ENCODE measurements at places on chromosomes 13 and 19.

GRCh38 chr19:29111576-29111975 is 101.4 kb downstream of the UQCRFS1 start:
- DNase-seq: no peak

GRCh38 chr19:30877661-30878113 is 471.5 kb downstream of the TSHZ3 start:
- no peak for DNase-seq

- no peak for DNase-seq
These were observed 350.7 kb downstream of the LMO7 start for GRCh38 chr13:75986818-75987217.

DNA sequence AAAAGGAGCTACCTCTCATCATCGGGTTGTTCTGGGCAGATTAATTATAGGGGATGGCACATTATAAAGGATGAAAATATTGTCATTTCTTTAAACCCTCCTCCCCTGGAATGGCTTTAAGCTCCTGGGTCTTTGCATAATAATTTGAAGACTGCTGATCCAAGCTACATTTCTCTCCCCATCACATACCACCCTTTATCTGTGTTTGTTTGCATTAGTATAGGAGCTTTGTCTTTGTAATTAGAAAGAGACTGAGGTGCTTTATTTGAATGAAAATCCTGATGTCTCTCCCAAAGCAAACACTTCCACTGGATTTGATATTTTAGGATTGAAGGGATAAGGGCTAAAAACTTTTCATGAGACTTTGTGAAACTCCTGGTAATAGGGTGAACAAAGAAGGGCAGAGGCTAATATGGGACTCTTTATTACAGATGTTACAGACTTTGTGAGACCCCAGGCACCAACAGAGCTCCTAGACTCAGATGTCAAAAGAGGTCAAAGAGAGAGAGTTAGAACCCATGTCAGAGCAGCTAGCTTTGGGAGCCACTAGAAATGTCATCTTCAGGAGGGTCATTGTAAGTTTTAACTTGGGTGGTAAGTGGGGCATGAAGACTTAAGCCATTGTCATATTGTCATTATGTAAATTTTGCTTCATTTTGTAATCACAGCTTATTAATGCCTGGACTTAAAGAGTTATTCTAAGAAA is 75.3 kb upstream of the RXFP2 start:
- no peak for DNase-seq

GRCh38 chr13:48043789-48044503 is 6.4 kb downstream of the NUDT15 start:
- peak; percentile 81 for DNase-seq
